CD4-positive, alpha-beta T cell treated with Interferon gamma for 1 hour (primary cell): ENCODE measurements at places on chromosomes 12 and 14.

- no peak for DNase-seq
These were observed 11.7 kb downstream of the CLEC2A start for GRCh38 chr12:9920451-9920850.

GRCh38 chr14:99267381-99267780 is 4.6 kb downstream of the BCL11B start:
- DNase-seq = no peak

DNA sequence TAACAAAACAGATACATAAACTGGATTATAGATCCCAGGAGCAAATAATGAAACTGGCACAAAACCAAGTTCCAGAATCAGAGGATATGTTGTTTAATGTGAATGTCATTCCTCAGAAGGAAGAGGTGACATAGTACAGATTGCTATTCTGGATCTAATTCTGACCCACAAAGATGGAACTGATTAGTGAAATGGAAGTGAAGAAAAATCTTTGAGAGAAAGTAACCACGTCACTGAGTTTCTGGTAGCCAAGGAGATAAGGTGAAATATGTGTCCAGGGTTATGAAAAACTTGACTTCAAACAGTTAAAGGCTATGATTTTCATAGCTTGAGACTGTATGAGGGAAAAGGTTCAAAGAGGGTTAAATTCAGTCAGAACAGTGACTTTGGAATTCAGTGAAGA is 8.3 kb downstream of the OR10AD1 start:
- DNase-seq = no peak

GRCh38 chr14:24052656-24053547 is 1.1 kb downstream of the CARMIL3 start:
- DNase-seq = no peak

- no peak for DNase-seq
These were observed 113.7 kb upstream of the MDM1 start for GRCh38 chr12:68445824-68446223.

DNA sequence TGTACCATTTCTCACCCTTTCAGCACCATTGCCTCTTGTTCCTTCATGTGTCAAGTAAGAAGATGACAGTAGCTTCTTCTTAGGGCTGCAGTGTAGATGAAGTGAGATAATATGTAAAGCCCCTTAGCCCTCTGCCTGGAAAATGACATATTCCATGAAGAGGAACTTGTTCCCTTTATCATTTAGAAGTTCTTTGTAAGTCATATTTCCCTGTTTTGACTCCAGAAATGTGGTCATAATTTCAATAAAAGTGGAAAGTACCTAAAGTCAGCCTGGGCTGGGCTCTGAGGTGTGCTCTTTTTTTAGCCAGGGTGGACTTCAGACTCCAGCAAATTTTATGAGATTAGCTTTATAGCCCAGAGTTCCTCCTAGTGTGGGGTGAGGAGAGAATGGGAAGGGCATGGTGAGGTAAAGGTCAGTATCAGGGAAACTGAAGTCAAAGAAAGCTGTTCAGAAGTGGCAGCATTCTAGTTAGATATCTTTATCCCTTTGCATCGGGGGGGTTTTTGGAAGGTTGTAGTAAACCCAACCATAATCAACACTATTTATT is 92.5 kb downstream of the TMCC3 start:
- DNase-seq = no peak

- no peak for DNase-seq
These were observed 377.6 kb upstream of the ATP2B1 start for GRCh38 chr12:90086281-90086680.

GRCh38 chr14:24982472-24983155 is 67.3 kb downstream of the STXBP6 start:
- no peak for DNase-seq

DNA sequence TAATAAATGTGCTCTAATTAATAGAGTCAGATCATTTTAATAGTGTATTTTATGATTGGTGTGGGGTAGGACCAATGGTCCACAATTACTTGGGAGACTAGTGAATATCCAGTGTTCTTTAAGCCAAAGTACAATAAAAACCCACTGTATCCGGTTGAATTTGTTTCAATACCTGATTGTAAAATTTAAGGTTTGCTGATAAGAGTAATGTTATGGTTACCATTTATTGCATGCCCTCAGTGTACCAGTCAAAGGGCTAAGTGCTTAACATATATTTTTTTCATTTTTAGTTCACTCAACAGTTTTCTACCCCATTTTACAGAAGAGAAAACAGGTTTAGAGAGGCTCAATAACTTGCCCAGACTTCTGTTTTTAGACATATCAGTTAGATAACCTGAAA is 97.9 kb upstream of the ATF1 start:
- no peak for DNase-seq

GRCh38 chr12:66335746-66336145 is 33.5 kb downstream of the HELB start:
- DNase-seq = no peak

GRCh38 chr12:54126696-54127537 is 61.9 kb downstream of the SMUG1 start:
- DNase-seq = peak; percentile 14

- DNase-seq = no peak
These were observed 153.9 kb downstream of the SMOC1 start for GRCh38 chr14:70033116-70033515.

DNA sequence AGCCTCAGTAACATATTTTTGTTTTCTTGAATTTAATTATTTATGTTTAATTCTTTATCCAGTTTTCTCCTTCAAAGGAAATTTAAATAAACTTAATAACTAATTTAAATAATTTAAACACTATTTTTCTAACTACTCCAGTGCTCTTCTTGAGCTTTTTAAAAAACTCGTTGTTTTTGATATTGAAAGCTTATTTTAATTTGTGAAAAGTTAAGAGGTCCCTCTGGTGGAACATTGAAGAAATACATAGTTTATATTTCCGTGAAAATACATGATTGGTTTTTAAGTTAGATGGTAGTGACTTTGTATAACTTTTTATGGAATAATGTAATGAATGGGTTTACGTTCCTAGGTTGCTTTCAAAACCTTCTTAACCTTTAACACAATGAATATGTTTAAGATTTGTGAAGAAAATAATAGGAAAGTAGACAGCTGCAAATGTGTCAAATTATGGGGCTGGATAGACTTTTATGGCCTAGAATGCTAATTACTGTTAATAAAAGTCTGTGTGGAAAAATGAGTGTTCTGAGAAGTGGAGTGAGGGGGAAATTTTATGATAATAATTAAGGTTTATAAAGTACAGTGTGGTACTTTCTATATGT is 45.9 kb upstream of the MSRB3 start:
- DNase-seq = no peak

GRCh38 chr12:100138048-100138802 is 4.4 kb downstream of the BLTP3B start:
- no peak for DNase-seq

- DNase-seq = no peak
These were observed 16.5 kb downstream of the PWP1 start for GRCh38 chr12:107702106-107702505.

DNA sequence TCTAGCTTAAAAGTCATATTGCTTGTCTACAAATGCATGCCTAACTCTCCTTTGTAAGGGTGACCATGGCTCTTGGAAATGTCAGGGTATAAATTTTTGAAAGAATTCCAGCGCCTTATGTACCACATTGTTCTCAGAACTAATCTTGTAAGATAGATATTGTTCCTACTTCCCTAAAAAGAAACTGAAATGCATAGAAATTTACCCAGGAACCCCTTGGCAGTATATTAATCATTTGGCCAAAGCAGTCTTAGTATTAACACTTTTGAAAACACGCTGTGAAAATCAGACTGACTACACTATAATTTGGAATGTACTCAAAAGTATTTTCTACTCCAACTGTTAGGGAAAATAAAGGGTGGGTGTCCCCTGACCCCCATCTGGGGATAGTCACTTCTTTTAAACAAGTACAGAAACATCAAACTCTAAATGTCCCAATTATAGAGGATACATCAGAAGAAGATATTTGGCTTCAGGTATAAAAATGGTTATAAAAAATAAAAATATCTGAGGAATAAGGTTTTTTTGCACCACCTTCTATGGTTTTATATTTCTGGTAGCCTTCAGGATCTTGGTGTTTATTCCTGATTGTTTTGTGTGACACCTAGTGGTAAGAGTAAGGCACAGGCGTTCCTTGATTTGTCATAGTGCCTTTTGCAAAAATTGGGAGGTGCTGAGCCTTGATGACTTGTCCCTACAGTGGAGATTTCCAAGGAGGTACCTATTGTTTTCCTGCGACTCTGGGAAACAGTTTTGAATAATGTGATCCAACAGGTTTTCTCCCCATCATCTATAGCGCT is 2.2 kb upstream of the NFKBIA start:
- DNase-seq = no peak

- no peak for DNase-seq
These were observed 15.7 kb downstream of the MDM2 start for GRCh38 chr12:68823696-68824095.

- no peak for DNase-seq
These were observed 61.9 kb downstream of the IFT81 start for GRCh38 chr12:110186059-110186458.

GRCh38 chr14:77790566-77791224 is 9.2 kb upstream of the ADCK1 start:
- no peak for DNase-seq

DNA sequence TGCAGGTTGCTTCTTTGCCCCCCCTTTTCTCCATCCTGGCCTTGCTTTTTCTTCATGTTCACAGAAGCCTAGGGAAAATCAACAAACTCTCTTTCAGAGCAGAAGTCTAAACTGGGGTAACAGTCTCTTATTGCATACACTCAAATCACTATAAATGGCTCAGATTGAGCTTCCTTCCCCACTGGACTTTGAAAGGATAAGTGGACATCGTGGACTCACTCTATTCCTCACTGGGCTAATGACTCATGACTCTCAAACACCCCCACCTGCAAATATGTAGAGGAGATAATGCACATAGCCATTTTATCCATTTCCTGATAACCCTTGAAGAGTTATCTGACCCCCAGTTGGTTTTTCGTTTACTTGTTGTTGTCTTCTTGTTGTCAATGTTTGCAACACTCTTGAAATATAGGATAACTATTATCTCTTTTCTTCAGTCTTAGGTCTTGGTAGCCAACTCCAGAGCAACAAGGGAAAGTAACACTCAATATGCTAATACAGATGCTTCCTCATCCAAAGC is 221.3 kb downstream of the PIK3C2G start:
- no peak for DNase-seq
